ENCODE measurements at places on chromosomes 2 and 18.

DNA sequence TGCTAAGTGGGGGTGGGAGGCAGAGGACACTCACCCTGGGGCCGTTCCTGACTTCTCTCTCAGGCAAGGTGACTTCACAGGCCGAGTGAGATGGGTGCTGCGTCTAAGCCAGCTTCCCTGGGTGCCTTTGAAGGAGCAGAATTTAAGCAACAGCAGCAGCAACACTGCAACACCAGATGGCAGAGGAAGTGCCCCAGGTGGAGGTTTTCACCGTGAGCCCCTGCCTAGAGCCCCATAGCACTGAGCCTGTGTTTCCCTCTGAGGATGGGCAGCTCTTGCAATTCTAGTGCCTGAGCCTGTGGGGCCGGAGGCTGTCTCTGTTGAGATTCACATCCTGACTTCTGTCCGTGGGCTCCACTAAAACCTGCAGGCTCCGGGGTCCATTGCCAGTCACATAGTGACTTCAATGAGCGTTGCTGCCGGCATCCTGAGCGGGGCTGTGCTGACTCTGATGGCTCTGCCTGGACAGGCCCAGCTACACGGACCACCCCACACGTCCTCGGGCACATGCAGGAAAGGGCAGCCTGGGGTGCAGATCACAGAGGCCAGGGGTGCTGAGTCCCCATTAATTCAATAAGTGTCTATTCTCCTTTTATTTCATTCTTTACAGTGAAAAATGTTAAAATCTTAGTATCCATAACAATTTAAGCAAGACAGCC is 218.8 kb downstream of the SNTG2 start:
- no peak for DNase-seq

- DNase-seq: no peak
Measured at GRCh38 chr18:58597649-58598048, 31.2 kb downstream of the ALPK2 start.

GRCh38 chr2:213559053-213559452 is 274.8 kb downstream of the SPAG16 start:
- no peak for DNase-seq

DNA sequence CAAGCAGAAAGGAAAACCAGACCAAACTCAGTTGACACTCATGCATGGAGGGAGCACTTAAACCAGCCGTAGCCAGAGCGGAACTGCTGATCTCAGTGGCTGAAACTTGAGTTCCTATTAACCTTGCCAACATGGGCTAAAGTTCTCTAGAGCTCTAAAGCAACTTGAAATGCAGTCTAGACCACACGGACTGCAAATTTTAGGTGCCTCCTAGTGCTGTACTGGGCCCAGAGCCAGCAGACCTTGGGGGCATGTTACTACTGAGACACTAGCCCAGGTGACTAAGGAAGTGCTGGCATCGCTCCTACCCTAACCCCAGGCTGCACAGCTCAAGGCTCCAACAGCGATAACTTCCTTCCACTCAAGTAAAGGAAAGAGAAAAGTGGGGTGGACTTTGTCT is 236.5 kb downstream of the AKAIN1 start:
- no peak for DNase-seq

DNA sequence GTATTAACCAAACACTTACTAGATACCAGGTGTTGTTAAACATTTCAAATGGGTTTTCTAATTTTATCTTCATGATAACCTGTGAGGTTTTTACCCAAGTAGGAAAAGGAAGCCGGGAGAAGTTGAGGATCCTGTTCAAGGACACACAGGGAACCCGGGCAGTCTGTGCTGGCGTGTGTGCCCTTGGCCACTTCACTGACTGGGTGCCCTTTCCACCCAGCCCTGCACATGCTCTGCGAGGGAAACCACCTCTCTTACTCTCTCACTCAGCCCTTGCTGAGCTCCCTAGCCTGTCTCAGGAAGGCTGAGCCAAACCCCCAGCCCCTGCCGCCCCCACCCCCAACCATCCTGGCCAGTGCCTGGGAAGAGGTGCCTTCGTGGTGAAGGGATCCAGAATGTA is 51.8 kb downstream of the TEX44 start:
- no peak for DNase-seq

DNA sequence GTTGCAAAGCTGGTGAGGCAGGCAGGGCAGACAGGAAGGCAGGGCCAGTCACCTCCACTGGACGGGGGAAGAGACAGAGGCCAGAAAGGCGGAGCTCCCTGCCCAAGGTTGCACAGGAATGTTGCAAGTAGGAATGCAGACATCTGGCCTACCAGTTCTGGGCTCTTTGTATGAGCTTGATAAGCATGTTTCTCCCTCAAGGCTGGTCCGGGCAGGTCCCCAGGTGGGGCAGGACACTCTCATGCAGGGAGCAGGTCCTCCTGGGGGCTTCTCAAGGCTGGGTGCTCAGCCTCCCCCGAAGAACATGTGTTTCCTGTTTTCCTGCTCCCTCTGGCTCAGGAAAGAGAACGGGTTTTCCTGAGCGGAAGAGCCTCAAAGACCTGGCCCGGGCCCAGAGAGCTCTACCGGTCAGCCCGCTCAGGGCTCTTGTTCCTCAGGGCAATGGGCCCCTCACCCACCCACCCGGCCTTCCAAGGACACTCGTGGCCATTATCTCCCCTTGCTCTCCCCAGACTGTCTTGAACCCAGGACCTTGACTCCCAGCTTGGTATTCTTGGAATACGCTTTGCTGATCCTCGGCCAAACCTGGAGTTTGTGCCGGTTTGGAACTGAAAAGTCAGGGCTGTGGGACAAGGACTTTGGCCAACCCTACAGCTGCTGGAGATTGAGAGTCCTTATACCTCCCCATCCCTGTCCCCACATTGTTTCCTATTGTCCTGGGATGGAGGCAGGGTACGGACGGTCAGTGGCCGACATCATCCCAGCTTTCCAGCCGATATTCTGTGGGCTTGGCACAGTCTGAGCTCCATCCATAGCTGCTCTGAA is 87.7 kb upstream of the HAAO start:
- no peak for DNase-seq

- no peak for DNase-seq
Measured at GRCh38 chr2:71930049-71930681, 217.5 kb downstream of the CYP26B1 start.

DNA sequence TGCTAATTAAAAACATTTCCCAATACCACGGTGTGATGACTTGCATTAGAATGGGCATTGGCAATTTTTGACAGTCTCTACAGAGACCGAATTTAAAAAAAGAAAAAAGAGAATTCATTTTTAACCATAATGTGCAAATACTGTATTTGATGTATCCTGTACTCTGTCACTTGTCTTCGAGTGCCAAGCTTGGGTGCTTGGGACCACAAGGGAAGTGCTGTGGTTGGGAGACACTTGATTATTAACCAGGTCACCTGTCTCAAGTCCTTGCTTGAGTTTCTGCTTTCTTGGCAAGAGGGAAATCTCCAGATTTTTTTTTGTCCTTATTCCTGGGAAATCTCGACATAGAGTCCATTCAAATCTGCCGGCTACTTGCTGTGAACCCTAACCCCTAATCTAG is 209.0 kb downstream of the MC4R start:
- DNase-seq: no peak

DNA sequence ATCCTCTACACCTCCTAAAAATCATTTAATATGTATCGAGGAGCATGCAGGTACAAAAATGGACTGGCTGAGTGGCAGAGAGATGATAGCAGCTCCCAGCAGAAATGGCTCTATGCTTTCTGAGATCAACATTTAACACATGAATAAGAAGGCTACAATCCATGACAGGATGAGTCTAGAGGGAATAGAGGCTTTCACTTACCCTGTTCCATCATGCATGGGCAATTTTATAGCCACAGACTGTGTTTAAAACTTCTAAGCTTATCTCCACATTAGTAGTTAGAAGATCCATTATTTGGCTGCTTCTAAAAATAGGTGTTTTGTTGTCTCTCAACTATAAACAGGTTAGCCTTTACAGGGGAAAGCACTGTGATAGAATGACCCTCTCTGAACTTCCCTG is 149.1 kb upstream of the ARHGAP28 start:
- no peak for DNase-seq

DNA sequence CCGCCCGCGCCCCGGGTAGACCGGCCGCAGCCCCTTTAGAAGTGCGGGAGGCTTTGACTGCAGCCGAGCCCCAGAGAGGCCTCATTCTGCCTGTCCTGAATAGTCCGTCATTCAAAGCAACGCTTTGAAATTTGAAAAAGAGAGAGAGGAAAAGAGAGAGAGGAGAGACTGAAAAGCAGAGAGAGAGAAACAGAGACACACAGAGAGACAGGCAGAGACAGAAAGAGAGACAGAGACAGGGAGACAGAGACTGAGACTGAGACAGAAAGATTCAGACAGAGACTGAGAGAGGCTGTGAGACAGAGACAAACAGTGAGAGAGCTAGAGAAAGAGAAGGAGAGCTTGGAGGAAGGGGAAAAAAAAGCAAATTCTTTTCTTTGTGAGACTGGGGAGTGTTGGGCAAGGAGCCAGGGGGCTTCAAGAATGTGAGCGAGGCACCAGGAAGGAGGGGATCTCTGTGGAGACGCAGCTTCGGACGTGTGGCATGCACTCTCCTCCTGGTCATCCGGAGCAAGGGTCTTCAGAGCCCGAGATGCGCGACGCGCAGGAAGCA is 73.1 kb downstream of the MYCN start:
- no peak for DNase-seq

DNA sequence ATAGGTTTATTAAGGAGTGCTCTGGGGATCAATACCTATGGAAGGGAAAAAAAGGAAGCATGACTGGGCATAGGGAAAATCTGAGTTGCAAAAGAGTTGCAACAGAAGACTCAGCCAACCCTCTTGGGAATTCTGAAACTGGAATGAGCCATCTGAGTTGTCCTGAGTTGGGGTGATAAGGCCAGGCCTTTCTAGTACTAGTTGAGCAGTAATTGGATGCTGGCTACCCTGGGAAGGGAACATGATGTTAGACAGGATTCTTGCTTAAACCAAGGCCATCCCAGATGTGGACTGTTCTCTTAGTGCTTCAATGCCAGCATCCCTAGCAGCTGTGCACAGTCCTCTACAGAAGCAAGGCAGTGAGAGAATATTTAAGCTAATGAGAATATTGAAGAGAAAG is 348.8 kb upstream of the GULP1 start:
- no peak for DNase-seq

DNA sequence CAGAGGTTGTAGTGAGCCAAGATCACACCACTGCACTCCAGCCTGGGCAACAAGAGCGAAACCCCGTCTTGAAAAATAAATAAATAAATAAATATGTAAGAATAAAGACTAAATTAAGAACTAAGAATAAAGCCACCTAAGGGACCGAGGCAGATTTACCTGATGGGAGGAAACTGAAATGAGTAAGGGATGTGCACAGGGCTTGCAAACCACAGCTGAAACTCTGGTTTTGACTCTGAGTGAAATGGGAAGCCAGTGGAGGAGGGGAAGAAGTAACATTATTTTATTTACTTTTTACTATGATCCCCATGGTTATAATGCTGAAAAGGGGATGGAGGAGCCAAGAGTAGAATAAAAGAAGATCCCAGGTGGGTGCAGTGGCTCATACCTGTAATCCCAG is 107.3 kb downstream of the CABYR start:
- no peak for DNase-seq

GRCh38 chr2:130764821-130765115 is 9.4 kb downstream of the AMER3 start:
- no peak for DNase-seq

GRCh38 chr2:226875438-226876225 is 39.8 kb downstream of the RHBDD1 start:
- no peak for DNase-seq

GRCh38 chr2:75324861-75325284 is 125.6 kb upstream of the TACR1 start:
- no peak for DNase-seq

DNA sequence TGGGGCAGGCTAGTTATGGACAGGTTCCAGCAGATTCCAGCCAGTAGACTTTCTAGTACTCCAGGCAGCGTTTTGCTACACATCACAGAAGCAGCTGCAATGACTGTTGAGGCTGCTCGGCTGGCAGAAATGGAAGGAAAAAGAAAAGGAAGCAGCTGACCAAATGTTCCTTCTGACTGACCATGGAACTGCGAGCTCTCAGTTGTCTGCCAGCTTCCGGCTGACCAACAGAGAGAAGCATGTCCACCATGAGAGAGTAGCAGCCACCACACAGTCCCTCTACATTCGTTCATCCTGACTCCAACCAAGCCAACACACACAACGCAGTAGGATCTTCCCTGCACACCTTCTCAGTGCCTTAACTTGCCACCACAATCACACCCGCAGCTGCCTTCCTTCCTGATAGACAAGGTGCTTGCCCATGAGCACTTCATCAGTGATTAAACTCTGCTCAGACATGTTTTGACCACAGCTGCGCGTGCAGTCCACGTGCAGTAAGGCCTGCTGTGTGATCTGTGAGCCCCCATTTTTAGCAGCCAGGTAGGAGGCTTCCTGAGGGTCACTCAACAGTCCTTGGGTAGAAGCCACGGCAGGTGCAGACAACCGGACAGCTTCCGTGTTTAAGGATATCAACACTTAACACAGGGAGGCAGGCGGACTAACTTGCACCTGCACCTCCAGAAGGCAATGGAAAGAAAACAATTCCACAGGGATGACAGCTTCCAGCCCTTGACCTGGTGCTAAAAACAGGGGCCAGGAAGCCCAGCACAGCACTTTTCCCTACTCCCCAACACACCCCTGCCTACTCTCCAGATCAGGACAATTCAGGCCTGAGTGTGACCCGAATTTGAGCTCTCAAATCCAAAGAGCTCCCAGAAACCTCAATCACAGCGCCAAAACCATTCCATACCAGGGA is 996 bp downstream of the TGFBRAP1 start:
- DNase-seq: no peak

- DNase-seq: no peak
Measured at GRCh38 chr2:205358351-205358815, 323.9 kb upstream of the NRP2 start.

GRCh38 chr2:127413782-127414637 is 4.2 kb upstream of the PROC start:
- DNase-seq: no peak

DNA sequence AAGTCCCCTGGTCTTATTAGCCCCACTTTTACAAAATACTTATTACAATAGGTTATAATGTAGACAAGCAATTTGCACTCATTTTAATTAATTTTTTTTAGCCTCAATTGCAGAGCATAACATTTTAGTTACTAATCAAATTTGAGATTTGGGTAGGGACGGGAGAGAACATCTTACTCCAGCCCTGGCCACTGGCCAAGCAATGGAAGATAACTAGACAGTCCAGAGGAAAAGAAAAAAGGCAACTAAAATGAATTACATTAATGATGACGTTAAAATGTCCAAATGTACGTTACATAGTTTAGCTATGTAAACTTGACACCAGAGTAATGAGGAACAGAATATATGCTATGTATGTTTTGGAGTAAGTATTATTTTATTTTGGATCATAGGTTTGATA is 11.0 kb upstream of the CAVIN2 start:
- no peak for DNase-seq

DNA sequence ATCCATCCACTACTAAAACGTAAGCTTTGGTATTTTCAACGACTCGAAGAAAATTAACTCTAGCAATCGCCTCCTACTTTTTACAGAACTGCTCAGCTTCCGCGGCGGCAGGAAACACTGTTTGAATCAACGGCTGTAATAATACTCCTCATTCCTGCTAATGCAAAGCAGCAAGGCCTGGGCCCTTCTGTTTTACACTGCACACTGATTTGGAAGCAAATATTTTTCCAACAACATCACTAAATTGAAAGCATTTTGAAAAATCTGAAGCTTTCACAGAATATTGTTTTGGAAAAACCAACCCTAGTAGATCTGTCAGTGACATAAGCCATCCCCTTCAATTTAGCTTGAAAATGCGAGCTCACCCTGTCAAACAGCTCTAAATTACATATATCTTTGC is 261.2 kb downstream of the TXNL1 start:
- no peak for DNase-seq

GRCh38 chr2:132374551-132374950 is 42.1 kb upstream of the GPR39 start:
- no peak for DNase-seq

GRCh38 chr2:134818321-134818720 is 20.1 kb upstream of the ACMSD start:
- no peak for DNase-seq

Measured in stimulated activated CD4-positive, alpha-beta T cell treated with anti-CD3 and anti-CD28 coated beads, Interleukin-15, amount 100 ng/mL, for 1 hour (primary cell).